Fibroblast of gingiva (primary cell): ENCODE measurements at places on chromosomes 13 and 19.

DNA sequence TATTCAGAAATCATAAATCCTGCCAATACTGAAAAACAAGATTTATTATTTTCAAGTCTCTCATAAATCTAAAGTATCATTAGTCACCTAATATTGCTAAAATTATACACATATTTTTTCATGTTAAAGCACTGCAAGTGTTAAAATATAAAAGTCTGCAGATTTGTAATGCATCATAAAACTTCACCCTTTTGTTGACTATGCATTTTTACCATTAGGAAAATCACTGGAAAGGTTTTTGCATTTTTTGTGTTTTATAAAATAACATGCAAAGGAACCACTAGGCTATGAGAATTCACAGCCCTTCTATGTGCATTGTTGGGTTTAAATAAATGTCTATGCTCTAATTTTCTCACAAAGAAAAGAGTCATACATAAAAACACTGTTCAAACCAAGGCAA lies 407.3 kb downstream of the DACH1 start:
- DNase-seq = no peak

DNA sequence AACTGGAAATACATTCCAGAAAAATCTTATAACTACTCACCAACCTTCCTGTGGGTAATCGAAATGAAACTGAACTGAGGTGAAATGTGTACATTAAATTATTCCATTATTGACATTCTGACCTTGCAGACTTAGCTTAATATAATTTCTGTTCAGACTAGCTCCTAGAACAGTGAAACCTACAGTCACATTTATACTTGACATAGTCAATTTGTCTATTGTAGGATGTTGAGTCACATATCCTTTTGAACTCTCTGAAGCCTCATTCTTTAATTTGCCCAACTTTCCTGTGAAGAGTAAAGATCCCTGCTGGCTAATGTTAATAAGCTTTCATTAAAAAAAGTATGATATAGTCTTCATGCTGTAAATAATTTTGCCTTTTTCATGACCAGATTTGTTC lies 92.0 kb upstream of the SCEL start:
- no peak for DNase-seq

GRCh38 chr13:43074824-43075510 lies 51.6 kb downstream of the DNAJC15 start:
- DNase-seq = no peak

DNA sequence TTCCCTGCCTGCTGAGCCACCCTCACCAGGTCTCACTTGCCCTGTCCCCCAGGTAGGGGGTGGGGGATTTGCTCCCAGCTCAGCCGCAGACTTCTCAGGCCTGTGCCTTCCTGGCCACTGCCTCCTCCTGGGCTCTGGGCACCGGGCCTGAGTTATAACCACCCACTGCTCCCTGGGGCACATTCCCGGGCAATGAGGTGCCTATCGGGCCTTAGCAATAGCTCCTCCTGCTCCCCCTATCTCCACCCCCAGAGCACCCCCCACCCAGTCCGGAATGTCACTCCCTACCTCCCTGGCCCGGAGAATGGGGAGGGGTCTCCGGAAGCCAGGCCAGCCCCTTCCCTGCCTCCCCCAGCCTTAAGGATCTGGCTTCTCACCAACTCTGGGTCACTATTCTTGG lies at the start of gene KLK5:
Gene KLK5, minus strand, starts transcription at position 129 of the 400 bp plus-strand sequence. CDS start 381 bp downstream, outside the sequence.
- DNase-seq = no peak

DNA sequence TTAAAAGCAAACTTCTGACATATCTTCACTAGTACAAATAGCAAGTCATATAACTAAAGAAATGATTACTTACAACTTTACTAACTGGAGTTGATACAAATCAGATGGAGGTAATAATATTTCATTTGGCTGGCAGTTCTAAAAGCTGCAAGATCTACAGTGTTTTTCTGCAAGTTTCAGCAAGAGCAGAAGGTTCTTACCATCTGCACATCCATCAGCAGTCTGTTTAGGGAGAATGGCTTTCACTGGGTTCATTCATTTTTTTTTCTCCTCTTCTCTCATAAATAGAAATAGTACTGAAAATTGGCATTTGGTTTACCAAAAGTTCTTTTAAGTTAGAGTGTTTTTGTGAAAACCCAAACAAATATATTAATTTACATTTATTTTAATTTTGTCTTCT lies 3.1 kb upstream of the SHISA2 start:
- no peak for DNase-seq

DNA sequence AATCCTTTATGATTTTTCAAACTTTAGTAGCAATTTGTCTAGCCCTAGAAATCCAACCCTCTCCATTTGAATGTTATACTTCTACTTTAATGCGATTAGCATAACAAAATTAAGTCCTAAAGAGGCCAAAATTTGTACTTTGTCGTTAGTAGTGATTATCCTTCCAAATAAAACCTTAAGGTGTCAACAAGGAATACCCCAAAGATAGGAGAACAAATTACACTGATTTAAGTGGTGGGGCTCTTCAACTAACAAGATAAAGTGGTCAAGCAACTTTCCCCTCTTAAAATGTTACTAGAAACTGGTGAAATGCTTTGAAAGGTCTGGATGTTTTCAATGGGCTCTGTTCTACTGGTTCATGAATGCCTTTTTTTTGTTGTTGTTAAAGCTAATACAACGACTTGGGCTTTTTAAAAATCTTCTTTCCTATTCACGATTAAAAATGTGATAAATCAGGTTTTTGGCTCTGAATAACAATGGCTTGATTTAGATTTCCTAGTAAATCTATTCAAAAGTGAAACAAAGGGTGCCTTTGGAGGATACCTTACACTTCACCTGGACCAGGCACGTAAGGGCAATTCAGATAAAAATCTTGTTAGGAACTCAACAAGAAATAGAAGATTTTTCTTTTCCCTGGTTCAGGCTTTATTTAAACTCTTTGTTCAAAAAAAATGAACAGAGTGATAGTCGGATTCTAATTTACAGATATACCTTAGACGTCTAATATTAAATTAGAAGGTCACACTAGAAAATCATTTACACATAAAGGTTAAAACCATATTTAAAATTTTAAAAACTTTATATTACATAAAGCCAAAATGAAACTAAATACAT lies 3.1 kb downstream of the SOX21 start:
- DNase-seq = no peak

- no peak for DNase-seq
These were observed 87.9 kb downstream of the URI1 start for GRCh38 chr19:30029721-30030510.

- DNase-seq = no peak
These were observed 27.3 kb downstream of the LHFPL6 start for GRCh38 chr13:39575641-39576238.

DNA sequence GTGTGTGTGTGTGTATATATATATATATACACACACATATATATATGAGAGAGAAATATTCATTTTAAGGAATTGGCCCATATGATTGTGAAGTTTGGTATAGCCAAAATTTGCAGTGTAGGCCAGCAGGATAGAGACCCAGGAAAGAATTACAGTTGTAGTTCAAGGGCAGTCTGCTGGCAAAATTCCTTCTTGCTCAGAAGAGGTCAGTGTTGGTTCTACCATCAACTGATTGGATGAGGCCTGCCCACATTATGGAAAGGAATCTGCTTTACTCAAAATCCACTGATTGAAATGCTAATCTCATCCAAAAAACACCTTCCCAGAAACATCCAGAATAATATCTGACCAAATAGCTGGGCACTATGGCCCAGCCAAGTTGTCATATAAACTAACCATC lies 24.0 kb downstream of the RNF6 start:
- DNase-seq = no peak

- peak; percentile 78 for DNase-seq
These were observed 20.7 kb downstream of the SETDB2 start for GRCh38 chr13:49464621-49465325.

DNA sequence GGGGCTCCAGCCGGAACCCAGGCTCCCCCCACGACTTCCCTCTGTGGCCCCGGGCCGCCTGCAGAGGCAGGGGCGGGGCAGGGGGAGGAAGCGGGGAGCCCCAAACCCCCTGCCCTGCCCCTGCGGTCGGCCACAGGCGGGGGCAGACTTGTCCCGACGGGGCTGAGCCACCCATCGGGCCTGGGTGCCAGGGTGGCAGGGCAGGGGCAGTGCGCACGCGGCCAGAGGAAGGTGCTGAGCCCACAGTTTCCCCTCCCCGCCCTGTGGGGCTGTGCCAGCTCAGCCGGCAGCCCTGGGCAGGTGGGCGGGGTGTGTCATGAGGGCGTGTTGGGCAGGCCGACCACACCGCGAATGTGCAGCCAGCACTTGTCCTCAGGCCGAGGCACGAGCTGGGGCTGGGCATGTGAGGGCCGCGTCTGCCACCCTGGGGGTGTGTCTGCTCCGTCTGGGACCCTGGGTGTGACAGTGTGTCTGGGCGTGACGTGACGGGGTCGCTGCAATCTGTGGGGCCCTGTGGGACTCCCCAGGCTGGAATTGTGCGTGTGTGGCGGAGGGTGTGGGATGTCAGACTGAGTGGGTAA lies 17.7 kb downstream of the CCDC97 start:
- DNase-seq = no peak

- DNase-seq = no peak
These were observed 5.4 kb upstream of the TRIM28 start for GRCh38 chr19:58538257-58539168.

DNA sequence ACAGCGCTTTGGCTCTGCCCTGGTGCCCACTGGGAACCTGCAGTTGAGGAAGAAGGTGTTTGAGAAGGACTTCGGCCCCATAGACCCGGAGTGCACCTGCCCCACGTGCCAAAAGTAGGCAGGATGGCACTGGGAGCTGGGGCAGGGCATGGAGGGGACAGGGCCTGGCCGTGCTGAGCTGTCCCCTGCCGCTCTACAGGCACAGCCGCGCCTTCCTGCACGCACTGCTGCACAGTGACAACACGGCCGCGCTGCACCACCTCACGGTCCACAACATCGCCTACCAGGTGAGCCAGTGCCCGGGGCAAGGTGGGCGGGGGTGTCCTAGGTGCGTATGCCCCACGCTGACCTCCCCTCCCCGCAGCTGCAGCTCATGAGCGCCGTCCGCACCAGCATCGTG lies 5.1 kb upstream of the DNM2 start:
- DNase-seq = no peak

GRCh38 chr13:32354040-32354439 lies 38.7 kb downstream of the BRCA2 start:
- DNase-seq = no peak

- no peak for DNase-seq
These were observed 21.9 kb upstream of the SLC35E1 start for GRCh38 chr19:16594131-16594586.

GRCh38 chr13:114019367-114019766 lies 45.5 kb upstream of the C13orf46 start:
- DNase-seq = no peak

- no peak for DNase-seq
These were observed 349.2 kb upstream of the KLHL1 start for GRCh38 chr13:70457474-70457873.

GRCh38 chr13:110647365-110647737 lies 32.0 kb downstream of the NAXD start:
- no peak for DNase-seq

DNA sequence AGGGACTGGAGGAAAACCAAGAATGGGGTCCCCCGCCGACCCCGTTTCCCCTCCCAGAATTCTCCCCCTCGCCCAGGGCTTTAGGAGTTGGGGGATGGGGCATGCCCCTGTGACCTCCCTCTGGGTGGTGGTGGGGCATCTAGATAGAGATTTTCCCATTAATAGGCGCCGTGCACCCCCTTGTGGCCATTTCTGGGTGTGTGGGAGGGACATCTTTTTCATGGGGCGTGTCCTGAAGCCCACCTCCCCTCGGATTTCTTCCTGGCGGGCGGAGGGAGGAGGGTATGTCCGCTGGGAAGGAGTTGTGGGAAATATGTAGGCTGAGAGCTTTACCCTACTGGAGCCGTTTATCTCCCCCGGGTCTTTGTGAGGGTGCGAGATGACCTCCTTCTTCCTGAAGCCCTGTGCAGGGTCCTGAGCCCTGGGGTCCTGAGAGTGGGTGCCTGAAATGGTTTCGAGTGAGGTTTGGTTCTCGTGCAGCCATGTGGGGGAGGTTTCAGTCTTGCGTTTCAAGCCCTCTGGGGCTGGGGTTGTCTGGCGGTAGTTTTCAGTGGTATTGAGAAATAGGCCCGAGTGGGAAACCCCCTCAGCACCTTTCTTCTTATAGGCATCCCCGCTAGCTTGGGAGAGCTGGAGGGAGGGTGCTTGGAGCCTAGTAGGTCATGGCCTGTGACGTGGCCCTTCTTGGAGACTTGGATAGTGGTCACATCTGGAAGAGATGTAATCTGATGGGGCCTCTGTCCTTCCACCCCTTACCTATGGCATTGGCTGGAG lies 1.0 kb downstream of the PRMT1 start:
- peak; percentile 32 for DNase-seq

DNA sequence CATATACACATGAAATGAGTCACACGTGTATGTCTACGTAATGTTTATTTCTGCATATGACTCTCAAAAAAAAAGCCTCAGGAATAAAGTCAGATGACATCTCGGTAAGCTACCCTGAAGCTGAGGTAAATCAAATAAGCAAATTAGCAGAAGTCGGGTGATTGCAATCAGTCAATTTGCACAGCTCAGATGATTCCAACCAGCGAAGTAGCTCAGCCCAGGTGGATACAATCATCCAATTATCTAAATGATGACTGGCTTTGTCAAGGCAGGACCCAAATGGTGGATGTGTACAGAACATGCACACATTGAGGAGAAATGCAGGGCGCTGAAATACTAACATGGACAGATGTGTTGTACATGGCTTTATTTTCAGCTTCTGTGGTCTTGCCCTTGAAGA lies 148.5 kb downstream of the ZNF486 start:
- no peak for DNase-seq

DNA sequence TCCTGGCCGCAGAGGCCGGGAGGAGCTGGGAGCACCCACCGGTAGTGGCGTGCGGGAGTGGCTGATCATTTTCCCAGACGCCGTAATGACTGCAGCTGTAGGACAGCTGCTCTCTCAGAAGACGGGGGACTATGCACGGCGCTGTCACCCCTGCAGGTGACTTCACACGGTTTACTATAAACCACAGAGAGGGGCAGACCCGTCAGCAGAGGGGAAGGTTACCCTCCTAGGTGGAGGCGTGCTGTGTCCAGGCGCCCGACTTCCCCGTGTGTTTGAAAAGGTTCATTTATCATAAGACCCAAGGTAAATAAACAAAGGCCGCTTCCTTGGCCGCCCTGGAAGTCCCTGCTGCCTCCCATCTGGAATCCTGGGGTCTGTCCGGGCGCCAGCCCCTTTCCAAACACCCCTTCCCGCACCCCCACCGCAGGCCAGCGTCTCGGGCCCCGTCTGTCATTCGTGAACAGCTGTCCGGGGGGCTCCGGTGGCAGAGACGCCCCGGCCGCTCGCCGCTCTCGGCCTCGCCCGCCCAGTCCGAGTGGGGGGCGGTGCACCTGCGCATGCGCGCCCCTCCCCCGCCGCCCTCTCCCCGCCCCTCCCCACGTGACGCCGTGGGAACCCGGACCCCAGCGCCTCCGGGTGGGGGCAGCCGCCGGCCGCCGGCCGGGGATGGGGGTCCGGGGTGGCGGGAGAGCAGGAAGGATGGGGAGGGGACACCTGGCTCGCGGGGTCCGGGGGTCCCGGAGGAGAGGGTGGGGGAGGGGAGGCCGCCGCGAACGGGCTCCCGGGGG lies 915 bp downstream of the SHC2 start:
- DNase-seq = no peak
